ENCODE measurements at places on chromosomes 2 and 18.

GRCh38 chr2:1521191-1521877, 108.1 kb downstream of the TPO start:
- no peak for DNase-seq

- DNase-seq = no peak
Observed at GRCh38 chr2:235694721-235695601, 201.1 kb downstream of the AGAP1 start.

DNA sequence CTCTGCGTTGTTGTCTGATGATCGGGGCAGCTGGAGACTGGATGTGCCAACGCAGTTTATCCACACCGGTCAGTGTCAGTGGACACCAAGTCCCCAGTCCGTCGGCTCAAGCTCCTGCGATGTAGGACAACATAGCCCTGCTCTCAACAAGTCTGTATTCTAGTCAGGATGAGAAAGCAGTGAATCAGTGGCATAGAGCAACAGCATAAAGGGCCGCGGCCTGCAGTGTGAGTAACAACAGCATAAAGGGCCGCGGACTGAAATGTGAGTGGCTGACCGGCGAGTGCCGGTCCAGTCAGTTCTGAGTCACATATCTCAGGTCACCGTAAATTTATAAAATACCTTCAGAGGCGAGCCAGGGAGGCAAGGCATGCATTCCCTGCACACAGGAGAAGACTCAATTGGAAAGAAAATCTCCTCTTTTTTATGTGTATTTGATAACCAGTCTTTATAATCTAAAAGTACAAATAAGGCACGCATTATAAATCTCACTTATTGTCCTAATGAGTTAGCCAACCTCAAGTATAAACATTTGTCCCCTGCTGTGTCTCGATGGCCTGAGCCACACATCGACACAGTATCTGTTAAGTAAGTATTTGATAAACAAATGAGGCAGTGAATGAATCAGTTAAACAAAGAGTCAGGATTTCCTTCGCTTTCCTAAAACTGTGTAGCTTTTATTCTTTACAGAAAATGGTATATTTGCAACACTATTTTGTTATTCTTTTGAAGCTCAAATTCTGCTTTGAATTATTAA, 33.8 kb upstream of the NFATC1 start:
- no peak for DNase-seq

GRCh38 chr2:40087434-40087833, 308.4 kb upstream of the THUMPD2 start:
- no peak for DNase-seq

GRCh38 chr2:231720987-231721966, 13.0 kb downstream of the PTMA start:
- DNase-seq = no peak

DNA sequence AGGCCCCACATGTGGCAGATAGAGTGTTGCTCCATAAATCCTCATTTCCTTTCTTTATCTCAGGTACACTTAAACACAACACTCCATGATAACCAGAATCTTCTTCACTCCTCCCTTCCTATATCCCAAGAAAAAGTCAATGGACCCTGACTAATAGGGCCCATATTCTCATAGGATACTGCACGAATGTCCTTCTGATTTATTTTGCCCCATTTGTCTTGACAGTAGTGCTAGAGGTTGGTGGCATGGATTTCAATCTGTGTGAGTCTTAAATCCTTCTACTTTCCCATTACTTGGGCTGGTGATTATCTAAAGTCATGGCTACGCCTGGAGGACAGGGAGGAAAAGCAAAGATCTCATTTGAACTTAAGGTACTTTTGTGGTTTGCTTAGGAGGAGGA, 156.0 kb downstream of the ACOXL start:
- DNase-seq = no peak

GRCh38 chr2:205053827-205054410, 508.6 kb downstream of the PARD3B start:
- DNase-seq = no peak

DNA sequence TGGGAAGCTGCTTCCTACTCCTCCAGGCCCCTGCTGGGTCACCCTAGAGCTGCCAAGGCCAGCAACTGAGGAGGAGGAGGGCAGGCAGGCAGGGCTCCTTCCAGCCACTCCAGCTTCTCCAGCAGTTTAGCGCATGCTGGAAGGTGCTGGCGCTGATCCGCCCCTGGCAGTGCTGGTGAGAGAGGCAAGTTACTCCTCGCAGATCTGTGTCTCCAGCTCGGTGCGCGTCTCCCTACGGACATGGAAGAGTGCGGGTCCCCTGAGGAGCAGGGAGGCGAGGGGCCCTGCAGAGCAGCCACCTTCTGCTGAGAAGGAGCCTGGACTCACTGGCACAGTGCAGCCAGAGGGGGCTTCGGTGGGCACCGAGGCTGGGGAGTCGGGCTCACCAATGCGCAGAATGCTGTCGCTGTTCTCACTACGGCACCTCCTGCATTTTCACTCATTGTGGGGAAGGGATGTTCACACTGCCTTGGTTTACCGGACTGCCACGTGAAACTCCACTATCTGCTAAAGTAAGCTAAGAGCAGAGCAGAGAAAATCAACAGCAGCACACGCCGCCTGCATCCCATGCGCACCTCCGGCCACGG, 206.0 kb downstream of the HDAC4 start:
- no peak for DNase-seq

GRCh38 chr2:200422532-200423261, 87.2 kb downstream of the KCTD18 start:
- DNase-seq = no peak

All from activated CD4-positive, alpha-beta T cell treated with anti-CD3 and anti-CD28 coated beads for 4 hours (primary cell).